Dorsolateral prefrontal cortex (tissue), 122 donors: ENCODE measurements at places on chromosomes 4 and X.

DNA sequence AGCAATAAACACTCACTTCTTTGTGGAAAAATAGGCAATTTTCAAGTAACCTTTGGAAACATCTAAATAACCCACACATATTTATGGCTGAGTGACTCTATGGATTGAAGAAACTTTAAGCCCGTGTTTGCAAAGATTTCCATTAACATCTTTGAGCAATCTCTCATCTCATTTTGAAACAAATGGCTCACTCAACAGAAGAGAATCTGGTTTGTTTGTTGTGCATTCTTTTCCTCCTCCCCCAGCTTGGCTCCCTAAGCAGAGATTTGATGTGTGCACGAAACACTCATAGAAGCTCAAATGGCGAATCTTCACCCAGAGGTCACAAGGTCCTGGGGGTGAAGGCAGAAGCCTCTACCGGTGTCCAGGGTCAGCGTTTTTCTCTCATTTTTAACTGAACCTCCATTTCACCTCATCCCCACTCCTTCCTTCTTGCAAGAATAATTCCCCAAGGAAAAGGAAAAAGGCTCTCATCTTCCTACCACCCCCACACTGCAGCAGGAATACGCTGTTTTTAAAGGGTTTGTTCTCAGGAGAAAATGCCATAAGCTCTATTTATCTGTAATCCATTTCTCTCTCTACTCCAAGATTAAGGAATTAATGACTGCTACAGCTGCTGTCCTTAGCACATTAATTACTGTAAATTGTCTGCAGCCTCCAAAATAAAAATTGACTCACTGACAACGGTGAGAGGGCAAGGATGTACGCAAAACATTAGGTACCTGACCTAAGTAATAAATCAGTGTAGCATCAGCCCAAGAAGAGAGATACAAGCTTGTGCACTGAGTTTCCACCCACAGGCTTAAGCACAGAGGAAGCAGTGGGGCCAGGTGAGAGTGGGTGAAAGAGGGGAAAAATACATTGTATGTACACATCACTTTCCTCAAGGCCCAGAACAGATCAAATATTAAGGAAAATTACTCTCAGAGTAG is 307.6 kb upstream of the NOCT start:
- DNase-seq, result no peak

DNA sequence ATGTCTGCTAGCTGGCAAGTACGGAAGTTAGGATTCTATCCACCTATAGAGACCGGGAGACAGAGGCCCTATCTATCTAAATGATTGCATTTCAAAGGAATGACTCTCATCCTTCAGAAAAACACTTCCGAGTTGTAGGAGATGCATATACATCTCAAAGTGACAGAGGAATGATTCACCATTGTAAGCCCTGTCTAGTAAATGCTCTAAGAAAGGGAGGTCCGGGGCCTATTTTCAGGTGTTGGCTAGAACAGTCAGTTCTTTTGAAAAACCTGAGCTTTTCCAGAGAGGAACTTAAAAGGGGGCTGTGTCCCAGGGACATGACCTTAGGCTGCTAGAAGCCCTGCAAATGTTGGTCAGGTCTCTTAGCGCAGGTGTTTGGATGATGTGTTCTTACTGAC is 262.9 kb upstream of the IL1RAPL1 start:
- DNase-seq, result no peak

GRCh38 chr4:139223682-139224317 is 46.8 kb upstream of the ELF2 start:
- DNase-seq, result peak; percentile 73

- DNase-seq, result no peak
These were observed 98.2 kb upstream of the HHIP start for GRCh38 chr4:144547678-144548298.

GRCh38 chr4:95114521-95114920 is 356.8 kb downstream of the BMPR1B start:
- DNase-seq, result no peak

- DNase-seq, result peak; percentile 30
These were observed 15.0 kb downstream of the SCARB2 start for GRCh38 chr4:76198411-76199237.

- DNase-seq, result no peak
These were observed 3.2 kb upstream of the VGLL1 start for GRCh38 chrX:136528645-136529315.

DNA sequence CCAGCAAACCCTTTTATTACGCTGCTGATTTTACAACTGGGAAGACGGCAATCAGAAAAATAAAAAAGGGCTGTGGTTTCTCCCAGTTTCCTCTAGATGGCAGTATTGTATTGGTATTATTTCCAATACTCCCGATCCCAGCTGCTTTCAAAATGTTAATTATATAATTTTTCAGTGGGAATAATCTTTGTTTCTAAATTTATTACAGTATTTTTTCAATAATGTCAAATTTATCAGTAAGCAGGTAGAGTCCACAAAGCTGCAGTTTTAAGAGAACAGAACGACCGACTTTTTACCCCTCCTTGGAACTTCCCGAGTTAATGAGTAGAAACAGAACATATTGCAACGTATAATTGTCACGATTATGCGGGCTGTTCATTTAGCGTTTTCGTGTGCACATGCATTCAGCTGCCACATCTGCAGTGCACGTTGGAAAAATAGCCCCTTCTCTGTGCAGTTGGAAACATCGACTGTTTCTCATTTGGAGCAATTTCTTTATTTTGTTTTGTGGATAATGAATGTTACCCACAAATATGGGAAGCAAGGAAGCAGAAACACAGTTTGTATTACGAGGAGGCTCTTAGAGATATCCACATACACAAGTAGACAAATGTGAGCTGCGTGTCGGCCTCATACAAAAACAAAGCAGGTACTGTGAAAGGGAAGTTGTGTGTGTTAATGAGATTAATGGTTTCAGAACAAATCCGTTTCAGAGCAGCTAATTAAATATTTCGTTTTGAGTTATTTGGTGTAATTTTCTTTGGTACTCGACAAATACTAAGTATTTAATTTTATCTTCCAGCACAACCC is 188.0 kb downstream of the STIM2 start:
- no peak for DNase-seq

DNA sequence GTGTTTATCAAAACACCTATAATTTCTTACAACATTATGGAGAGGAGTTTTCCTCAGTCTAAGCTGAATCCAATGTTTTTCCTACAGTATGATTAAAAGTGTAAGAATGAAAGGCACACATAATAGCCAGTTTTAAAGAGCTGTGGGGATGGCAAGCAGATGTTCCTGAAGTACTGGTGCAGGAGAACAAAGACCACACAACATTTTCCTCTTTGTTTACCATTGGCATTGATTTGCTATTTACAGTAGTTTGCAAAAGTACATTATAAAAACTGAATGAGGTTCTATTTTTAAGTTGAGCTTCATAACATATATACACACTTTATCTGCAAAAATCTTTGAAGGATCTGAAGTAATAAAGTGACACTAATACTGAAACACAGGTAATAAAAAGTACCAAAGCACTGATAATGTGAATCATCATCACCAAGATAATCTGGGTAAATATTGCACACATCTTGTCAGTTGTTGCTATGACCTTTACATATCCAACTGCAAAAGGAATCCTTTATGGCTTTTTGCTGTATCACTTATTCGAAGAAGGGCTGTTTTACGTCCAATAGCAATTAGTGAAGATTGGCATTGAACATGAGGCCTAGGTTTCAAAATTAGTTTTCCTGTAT is 22.5 kb downstream of the TCEAL1 start:
- DNase-seq, result no peak

GRCh38 chrX:40877887-40878286 is 142.5 kb upstream of the MED14 start:
- DNase-seq, result no peak

GRCh38 chrX:50183891-50184290 is 16.9 kb downstream of the AKAP4 start:
- DNase-seq, result no peak

GRCh38 chr4:168923526-168924194 is 86.4 kb downstream of the CBR4 start:
- peak; percentile 56 for DNase-seq

GRCh38 chr4:45160951-45161350 is 434.6 kb upstream of the GNPDA2 start:
- no peak for DNase-seq

DNA sequence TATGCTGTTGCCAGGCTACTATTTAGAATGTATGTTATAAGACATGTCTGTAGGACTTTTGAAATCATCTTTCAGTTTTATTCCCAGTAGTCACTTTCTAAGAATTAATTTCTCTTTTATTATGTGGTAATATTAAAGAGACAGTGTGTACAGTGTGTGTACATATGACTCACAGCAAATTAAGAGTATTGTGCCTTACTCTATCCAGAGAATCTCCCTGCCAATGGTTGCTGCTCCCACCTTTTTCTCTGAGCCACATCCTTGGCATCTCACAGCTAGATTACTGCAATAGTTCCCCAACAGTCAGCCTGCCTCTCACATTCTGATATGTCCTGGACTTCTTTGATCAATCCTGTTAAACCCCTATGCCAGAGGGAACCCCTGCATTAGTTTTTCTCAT is 114.5 kb downstream of the ANXA5 start:
- DNase-seq, result no peak

GRCh38 chr4:80839792-80840191 is 190.7 kb upstream of the BMP3 start:
- DNase-seq, result no peak

DNA sequence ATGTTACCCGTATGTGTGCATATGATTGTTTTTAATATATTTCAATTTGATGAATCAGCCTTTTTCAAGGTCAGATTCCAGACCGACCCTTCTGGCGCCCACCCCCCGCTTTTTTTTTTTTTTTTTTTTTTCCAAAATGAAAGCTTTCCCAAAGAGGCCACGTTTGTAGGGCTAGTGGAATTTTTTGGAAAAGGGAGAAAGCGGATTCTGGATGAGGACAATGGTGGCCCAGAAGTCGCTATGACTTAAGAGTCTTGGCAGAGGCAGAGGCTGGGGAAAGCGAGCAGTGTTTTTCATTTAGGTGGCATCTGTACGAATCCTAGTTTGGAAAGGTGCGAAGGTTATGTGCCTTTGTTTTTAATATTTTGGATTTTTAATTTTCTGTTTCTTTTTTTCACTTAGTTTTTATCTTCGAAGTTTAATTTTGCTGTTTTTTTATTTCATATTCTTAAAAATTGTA is 14.6 kb downstream of the NDUFB11 start:
- DNase-seq, result no peak

DNA sequence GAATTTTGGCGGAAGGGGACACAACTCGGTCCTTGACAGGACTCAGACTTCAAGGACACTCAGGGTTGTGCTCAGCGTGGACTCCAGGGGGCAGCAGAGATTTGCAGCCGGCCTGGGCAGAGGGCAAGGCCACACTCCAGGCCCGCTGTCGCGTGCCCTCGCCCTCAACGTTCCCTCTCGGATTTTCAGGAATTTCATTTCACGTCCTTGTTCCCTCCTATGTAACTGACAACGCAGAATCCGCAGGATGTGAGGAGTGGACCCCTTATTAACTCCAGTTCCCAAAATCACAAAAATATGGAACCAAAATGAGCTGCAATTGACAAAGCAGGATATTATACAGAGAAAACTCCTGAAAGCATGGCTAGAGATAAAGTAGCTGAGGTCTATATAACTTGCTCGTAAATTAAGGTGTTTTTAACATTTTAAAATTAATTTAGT is 21.0 kb upstream of the DCTD start:
- DNase-seq, result peak; percentile 68

GRCh38 chr4:105106426-105106825 is 40.2 kb upstream of the TET2 start:
- DNase-seq, result no peak

- no peak for DNase-seq
These were observed 99.3 kb upstream of the PRKG2 start for GRCh38 chr4:81314196-81314896.

DNA sequence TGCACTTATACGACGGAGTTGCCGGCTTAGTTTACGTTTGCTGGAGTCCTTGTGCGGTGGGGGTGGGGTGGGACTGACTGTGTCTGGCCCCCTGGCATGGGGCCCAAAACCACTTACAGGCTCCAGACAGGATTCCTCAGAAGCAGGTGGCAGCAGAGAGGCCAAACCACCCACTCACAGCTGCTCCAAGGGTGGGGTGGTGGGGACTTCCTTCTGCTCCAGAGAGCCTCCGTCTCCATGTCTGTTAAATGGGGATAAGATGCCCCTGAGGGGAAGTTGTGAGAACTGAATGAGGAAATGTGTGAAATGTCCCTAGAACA is 36.7 kb downstream of the PSAPL1 start:
- DNase-seq, result no peak

GRCh38 chr4:4779486-4779885 is 80.0 kb upstream of the MSX1 start:
- DNase-seq, result no peak

DNA sequence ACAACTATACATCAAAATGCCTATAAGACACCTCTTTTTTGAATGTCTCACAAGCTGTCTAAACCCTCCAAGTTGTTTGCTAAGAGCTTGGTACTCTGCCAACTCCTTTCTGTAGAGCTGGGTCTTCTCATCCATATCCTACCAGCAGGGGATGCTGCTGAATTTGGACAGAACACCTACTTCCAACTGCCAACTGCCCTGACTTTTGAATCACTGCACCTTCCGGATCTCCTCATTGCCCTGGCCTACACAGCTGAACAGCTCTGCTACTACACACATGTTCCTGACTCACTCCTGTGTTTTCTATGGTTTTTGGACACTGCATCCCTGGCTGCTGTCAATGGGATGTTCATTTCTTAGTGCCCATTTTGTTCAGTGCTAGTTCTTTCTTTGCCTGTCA is 18.7 kb downstream of the FAM184B start:
- no peak for DNase-seq

- DNase-seq, result no peak
These were observed 32.0 kb downstream of the DAPP1 start for GRCh38 chr4:99848591-99849001.

- no peak for DNase-seq
These were observed 116.5 kb downstream of the UCHL1 start for GRCh38 chr4:41373221-41373620.

GRCh38 chr4:1356181-1356998 is 9.4 kb downstream of the UVSSA start:
- no peak for DNase-seq

DNA sequence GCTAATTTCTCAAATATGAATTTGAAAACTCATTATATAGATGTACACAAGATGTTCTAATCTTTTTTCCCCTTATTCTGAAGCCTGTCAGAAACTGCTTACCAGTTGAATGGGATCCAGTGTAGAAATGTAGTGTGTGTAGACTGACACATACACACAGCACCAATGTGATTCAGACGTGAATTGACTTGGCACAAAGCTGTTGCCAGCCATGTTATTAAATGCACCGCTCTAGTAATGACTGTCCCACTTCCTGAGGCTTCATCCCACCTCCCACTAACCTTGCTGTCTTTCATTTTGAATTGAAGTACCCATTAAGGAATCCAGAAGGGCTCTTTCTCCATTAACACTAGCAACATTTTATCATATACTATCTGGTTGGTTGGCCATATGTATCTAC is 146.6 kb downstream of the PPA2 start:
- no peak for DNase-seq

DNA sequence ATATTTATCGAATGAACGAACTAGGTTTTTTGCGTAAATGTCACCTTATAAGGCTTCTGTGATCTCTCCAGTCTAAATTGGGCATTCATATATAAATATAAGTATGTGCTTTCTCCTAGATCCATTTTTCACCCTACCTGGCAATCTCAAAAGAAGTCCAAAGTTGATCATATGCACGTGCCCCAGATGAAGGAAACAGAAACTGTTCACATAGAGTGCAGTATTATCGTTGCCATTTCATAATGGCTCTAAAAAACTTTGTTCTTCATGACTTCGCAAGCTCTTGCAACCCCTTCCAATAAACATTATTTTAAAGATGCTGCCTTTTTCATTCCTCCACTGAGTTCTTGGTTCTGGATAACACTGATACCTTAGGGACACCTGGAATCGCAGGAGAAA is 708 bp downstream of the INTS12 start:
- no peak for DNase-seq

- peak; percentile 87 for DNase-seq
These were observed 36.1 kb upstream of the IQSEC2 start for GRCh38 chrX:53317365-53318069.
